Stimulated activated CD8-positive, alpha-beta memory T cell treated with anti-CD3 and anti-CD28 coated beads, Interleukin-15, amount 100 ng/mL, for 48 hours (primary cell): ENCODE measurements at places on chromosomes 12 and 14.
A peak's percentile ranks its signal among the peaks of the same experiment; 100 is the strongest.

- peak; percentile 62 for DNase-seq
These were observed 2.6 kb upstream of the SOCS2 start for GRCh38 chr12:93569656-93570551.

DNA sequence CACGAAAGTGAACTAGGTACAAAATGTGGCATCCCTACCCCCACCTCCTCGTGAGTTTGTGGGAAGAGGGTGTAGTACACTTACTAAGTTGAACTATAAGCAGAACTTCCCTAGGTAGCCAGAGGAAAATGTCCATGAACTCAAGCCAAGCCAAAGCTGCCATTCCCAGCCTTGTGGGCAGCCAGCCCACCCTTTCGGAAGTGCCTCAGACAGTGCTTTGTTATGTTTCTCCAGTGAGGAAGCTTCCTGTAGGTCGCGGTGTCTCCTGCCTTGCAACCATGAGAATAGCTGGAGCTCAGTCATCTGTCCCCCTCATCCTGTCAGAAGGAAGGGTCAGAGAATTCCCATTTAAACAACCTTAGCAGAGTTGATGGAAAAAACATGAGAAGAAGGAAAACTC, 266.9 kb downstream of the DUSP6 start:
- DNase-seq = no peak

DNA sequence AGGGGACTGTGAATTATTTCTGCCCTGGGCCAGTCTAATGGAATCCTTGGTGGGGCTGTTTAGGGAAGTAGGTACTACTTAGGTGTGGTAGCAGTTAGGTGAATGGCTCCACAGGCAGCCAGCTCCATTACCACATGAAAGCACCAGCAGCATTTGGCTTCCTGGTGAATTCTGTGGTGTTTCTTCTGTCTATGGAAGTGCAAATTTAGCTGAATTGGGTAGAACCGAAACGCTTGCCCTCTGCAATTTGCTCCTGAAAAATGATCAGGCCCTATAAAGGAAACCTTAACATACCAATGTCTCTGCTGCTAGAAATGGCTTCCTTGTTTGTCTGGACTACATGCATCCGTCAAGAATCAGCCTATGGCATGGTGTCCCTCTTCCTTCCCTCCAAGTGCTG, 16.4 kb downstream of the FLRT2 start:
- DNase-seq = no peak

DNA sequence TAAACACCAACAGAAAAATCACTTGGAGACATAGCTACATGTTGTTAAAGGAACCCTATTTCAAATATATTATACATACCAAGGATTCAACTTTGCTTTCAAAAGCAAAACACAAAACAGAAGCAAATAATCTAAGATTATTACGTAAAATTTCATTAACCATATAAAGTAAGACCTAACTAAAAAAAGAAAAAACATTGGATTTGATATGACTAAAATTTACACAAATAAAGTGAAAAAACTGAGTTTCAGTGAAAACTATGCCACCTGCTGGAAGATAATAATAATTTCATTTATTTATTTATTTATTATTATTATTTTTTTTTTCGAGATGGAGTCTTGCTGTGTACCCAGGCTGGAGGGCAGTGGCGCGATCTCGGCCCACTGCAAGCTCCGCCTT, 45.2 kb downstream of the WDHD1 start:
- DNase-seq = no peak
